ENCODE measurements at places on chromosomes 4 and X. TPM values are rescaled to one million over a fixed set of nuclear protein-coding genes. Genes with fewer than 3 reads are reported as not detected.

Gene TCEAL6
- total RNA-seq, result not detected

Gene EGFL6
- 2.7 TPM for total RNA-seq

Gene ADGRG4
- total RNA-seq, result not detected

Gene MEPE
- total RNA-seq, result not detected

Gene GAGE12F
- total RNA-seq, result not detected

Gene IL15
- total RNA-seq, result 2.3 TPM

Data from activated CD8-positive, alpha-beta T cell treated with anti-CD3 and anti-CD28 coated beads for 36 hours (primary cell).